ENCODE measurements at places on chromosomes 13 and 19.
A peak's percentile ranks its signal among the peaks of the same experiment; 100 is the strongest.

- DNase-seq: no peak
Observed at GRCh38 chr13:45195421-45195820, 5.4 kb downstream of the KCTD4 start.

- DNase-seq: no peak
Observed at GRCh38 chr19:7685546-7686445, 5.2 kb downstream of the TRAPPC5 start.

- DNase-seq: no peak
Observed at GRCh38 chr19:38596057-38596981, 21.4 kb downstream of the MAP4K1 start.

DNA sequence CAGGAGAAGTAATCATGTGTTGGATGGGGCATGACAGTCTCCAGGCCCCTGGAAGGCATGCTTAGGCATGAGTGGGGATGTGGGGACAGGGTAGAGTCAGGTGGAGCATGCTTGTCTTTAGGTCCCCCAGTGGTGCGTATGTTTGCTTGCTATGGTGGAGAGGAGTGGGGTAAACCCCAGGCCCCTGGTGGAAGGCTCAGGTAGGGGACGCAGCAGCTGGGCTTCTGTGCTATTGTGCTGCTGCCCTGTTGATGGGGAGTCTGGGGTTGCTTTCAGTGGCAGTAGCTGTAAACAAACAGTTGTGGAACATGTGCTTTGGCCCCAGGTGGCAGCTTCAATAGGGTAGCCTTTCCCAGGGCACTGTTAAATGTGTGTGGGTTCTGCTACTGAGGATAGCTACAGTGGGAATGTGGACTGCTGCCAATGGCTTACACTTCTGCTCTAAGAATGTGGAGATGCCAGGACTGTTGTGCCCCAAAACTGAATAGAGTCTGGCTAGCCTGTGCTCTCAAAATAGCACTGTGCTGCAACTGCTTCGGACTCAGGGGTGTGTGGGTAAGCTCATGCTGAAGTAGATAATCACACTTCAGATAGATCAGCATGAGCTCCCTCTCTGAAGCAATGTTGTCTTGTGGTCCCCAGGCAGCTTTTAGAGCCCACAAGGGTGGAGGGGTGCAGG lies 1257.3 kb downstream of the DIAPH3 start:
- DNase-seq: no peak

DNA sequence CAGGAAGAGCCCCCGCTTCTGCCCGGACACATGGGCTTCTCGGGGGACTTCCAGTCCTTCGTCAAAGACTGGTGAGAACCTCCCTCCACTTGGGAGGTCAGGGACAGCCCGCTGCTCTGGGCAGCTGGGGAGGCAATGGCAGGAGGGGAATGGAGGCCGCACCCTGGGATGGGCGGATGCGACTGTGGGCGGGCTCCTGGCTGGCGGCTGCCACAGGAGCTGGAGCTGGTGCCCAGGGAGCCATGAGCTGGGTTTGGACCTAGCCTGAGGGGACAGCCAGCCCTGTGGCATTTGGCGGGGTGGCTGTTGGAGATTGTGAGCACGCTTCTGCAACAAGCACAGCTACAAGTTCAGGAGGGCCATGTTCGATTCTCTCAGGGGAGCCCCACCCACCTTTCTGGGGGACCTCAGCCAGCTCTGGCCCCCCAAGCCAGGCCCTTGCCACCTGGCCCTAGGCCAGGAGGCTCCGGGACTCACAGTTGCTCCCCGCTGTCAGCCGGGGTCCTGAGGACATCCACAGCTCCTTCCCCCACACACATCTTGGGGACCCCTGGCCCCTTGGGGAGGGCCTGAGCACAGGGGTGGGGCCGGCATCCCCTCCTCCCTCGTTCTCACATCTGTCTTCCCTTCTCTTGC lies 3.0 kb upstream of the TGFBR3L start:
- no peak for DNase-seq

GRCh38 chr19:1069009-1069779 lies 2.2 kb downstream of the ARHGAP45 start:
- DNase-seq: no peak

GRCh38 chr13:32726374-32727037 lies 140.3 kb downstream of the PDS5B start:
- DNase-seq: no peak

- DNase-seq: peak; percentile 86
Observed at GRCh38 chr13:38686577-38687245, at the start of gene FREM2. FREM2 (plus strand) TSS chr13:38687077; CDS start chr13:38687345, 268 bp downstream.

DNA sequence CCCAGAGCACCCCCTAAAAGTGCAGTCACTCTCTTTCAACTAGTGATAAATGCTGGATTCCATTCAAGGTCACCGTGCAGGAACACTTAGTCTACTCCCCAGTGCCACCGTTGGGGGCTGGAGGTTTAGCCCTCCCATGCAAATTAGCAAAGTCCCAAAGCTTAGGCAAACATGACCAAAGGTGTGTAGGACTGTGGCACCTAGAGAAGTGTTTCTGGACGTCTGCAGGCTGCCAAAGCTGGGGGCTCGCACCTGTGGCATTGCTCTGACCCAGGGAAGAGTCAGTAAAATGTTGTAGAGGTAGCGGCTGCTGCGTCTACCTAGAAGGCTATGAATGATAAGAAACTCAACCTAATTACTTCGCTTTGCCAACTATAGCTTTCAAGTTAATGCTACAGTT lies 13.9 kb downstream of the COL4A1 start:
- DNase-seq: no peak

GRCh38 chr19:41958367-41959055 lies 610 bp downstream of the RABAC1 start:
- peak; percentile 65 for DNase-seq

GRCh38 chr13:32426990-32427851 lies 709 bp downstream of the N4BP2L1 start:
- DNase-seq: peak; percentile 74

- peak; percentile 4 for DNase-seq
Observed at GRCh38 chr13:29679396-29680053, 84.0 kb upstream of the SLC7A1 start.

DNA sequence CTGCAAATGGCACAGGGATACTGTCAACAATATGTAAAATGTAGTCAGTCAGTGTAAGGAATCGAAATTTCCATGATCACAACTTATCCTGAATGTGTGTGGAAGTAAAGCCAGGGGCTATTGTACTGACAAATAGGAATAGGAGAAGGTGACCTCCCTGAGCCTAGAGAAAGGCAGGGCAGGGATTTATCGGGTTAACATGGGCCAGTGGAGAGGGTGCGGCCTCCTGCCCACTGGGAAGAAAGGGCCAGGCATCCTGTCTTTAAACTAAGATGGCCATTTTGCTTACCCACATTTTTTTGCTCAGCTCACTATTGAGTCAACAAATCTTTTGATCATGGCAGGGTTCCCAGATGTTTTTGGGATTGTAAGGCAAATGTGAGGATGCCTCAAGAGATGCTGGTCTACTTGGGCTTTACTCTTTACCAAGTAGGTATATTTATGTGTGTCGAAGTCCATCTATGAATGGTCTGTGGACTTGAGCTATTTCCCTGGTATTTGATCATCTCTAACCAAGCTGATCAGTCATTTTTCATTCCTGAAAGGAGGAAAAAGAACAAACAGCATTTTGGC lies 116.6 kb upstream of the RNF113B start:
- no peak for DNase-seq

- DNase-seq: no peak
Observed at GRCh38 chr13:45401314-45401713, 16.9 kb downstream of the SLC25A30 start.

- DNase-seq: no peak
Observed at GRCh38 chr19:3670796-3671679, 29.2 kb downstream of the PIP5K1C start.

DNA sequence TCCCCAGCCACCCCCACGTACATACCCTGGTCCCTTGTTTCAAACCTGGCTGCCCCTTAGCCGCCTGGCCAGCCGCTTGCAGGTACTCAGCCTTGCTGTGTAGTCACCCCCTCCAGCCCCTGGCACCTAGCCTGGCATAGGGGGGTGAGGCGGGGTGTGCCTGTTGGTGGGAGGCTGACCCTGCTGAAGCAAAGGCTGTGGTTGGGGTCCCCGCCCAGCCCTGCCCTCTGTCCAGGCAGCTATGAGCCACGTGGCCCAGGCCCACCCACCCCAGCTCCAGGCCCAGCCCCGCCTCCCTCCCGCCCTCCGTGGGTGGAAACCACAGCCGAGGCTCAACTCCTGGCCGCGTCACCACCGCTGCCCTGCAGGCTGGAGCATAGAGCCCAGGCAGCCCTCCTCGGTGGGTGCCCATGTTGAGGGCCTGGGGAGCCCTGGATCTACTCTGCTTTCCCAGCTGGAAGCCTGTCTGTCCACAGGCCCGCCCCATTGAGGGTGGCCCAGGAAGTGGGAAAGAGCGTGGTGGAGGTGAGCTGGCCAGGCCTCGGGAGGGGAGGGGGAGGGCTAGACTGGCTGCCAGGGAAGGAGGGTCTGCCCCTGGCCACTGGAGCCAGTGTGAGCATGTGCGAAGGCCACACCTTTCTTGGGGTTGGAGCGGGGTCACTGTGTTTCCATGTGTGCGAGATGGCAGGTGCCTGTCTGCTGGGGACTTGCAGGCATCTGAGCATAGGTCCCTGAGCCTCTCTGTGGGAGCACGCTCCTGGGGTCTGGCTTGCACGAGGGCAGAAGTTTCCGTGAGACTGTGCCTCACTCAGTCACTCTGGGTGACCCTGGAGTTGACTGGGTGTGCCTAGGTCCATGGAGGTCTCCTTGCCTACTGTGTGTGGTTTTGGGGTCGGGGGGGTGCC lies 31.0 kb downstream of the PAK4 start:
- no peak for DNase-seq

DNA sequence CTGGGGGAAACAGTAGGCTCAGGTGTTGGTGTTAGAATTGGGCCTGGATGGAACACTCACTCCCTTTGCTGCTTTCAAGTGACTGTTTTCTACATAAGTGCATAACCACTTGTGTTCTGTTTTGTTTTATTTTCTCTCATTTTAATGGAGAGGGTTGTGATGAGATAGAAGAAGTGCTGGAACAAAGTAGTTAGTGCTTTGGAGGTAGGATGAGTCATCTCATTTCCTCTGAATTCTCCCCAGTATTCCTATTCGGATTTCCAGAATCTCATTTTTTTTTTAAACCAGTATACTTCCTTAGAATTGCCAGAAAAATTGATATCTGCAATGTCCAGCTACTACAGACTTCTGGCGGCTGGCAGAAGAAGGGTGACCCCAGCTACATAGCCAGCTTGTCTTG lies 575.9 kb downstream of the MYO16 start:
- DNase-seq: no peak

Measured in COR-L47 (cell line).